ENCODE measurements at places on chromosomes 4 and X.

DNA sequence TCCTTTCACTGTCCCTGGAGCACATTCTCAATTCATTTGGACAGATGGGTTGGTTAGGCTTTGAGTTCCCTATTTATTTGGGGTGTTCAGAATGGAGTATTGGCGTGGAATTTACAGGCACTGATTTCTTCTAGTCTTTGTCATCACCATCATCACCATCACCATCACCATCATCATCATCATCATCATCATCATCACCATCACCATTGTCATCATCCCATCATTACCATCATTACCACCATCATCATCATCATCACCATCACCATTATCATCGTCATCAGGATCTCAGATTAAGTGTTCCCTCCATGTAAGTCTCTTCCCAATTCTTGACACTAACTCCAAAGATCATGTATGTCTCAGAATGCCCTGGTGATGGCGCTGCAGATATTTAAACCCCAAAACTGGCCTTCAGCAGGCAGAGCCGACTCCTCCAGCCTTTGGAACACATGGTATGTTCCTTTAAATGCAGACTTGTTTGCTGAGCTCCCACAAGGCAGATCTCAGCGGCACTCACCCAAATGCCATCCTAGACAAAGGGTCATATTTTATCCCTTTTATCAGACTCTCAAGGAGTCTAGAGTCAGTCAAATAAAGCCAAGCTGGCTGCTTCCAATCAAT, 19.8 kb upstream of the FAM9A start:
- peak; percentile 2 for DNase-seq

- DNase-seq = no peak
Observed at GRCh38 chrX:67720344-67720743, 176.5 kb downstream of the AR start.

DNA sequence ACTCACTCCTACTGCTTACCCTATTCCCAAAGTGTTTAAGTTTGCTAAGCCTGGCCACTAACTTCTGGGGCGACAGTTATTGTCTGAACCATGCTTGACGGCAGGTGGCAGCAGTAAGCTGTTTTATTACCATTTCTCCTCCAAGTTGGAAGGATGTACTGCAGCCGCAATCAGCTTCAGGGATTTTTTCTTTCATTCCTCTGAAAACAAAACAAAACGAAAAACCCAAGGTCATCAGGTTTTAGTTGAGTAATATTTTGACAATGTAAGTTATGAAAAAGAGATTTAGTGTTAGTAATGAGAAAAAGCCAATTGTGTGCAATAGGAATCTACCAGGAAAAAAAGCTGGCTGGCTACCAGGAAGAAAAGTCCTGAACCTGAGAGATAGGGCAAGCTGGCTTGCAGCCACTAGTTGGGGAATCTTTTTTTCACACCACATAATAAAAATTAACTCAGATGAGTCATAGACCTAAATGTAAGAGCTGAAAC, 13.2 kb upstream of the RAB9B start:
- peak; percentile 59 for DNase-seq

- DNase-seq = no peak
Observed at GRCh38 chr4:159443975-159444374, 341.1 kb downstream of the RAPGEF2 start.

GRCh38 chr4:74930162-74930561, 2.8 kb upstream of the PARM1 start:
- DNase-seq = no peak

- peak; percentile 27 for DNase-seq
Observed at GRCh38 chr4:83150653-83151330, 36.3 kb upstream of the PLAC8 start.

- DNase-seq = no peak
Observed at GRCh38 chr4:152537881-152538280, 2.0 kb upstream of the FBXW7 start.

DNA sequence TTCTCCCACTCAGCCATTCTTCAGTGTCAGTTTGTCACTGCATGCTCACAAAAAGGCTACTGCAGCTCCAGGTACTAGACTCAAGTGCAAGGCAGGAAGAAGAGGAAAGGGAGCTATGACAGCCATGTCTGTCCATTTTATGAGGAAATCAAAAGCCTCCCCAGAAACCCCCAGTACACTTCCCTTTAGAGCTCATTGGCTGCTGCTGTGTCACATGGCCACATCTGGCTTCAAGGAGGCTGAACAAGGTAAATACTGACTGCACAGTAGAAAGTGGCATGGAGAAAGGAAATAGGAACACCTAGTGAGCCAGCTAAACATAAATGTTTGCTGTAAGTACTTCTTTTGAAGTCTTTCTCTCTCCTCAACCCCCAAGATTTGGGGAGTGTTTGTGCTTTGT, 67.2 kb upstream of the FRAS1 start:
- no peak for DNase-seq

DNA sequence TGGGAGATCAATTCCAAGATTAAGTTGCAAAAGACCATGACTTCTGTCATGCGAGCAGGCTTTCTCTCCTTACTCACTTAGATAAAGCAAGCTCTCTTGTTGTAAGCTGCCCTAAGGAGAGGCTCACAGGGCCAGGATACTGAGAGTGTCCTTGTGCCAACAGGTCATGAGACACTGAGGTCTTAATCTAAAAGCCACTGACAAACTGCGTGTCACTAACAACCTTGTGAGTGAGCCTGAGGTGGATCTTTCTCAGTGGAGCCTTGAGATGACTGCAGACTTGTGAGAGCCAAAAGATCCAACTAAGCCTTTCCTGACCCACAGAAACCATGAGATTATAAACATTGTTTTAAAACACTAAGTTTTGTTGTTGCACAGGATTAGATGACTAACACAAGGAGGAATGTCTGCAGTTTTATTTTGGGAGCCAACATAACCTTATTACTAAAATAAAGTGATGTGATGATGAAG, 170.5 kb downstream of the SLC39A8 start:
- DNase-seq = peak; percentile 16

GRCh38 chr4:169084954-169085353, 74.9 kb upstream of the CBR4 start:
- DNase-seq = no peak
